ENCODE measurements at places on chromosomes 2 and 18.

DNA sequence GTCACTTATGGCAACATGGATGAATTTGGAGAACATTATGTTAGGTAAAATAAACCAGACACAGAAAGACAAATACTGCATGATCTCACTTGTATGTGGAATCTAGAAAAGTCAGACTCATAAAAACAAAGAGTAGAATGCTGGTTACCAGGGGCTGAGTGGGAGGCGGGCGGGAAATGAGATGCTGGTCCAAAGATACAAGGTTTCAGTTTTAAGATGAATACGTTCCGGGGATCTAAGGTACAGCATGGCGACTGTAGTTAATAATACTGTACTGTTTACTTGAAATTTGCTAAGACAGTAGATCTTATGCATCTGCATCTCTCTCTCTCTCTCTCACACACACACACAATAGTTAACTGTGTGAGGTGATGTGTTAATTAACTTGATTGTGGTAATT lies 14.2 kb downstream of the FAM110C start:
- DNase-seq: no peak

GRCh38 chr2:241701399-241702154 lies at the start of gene ING5:
ING5 (plus strand) TSS chr2:241702039; CDS start chr2:241702066, 27 bp downstream.
- DNase-seq: no peak

DNA sequence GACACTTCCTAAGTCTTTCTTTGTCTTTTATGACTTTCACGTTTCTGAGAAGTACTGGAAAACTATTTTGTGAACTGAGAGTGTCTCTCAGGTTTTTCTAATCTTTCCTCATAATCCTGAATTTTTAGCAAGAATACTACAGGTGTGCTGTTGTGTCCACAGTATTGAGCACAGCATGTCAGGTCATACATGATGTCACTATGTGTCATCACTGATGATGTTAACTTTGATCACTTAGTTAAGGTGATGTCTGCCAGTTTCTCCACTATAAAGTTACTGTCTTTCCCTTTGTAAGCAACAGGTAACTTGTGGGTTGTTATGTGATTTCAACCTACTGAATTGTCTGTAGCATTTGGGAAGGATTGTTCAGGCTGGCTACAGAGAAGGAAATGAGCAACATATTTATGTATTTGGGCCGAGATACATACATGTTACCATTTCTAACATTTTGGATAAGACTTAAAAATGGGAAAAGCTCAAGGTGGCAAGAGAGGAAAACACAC lies 11.1 kb downstream of the MATN3 start:
- DNase-seq: no peak

- no peak for DNase-seq
These were observed 5.6 kb upstream of the ATOH8 start for GRCh38 chr2:85748039-85748734.

- DNase-seq: no peak
These were observed 40.9 kb downstream of the TGOLN2 start for GRCh38 chr2:85286918-85287317.

- DNase-seq: no peak
These were observed 41.3 kb downstream of the PSMG2 start for GRCh38 chr18:12744103-12744502.

DNA sequence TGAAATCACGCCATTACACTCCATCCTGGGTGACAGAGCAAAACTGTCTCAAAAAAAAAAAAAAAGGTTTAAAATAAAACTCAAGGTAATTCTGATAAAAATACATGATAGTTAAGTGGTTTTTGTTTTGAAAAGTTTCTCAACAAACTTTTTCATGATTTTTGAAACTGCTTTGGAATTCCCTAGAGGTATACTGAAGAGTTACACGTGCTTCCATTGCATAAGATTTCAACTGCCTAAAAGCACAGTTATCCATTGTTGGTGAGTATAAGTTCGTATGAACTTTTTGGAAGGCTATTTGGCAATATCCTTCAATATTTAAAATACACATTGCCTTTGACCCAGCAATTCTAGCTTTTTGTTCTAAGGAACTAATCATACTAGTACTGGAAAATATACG lies 74.9 kb downstream of the USP34 start:
- DNase-seq: no peak

GRCh38 chr2:128820452-128820851 lies 501.8 kb upstream of the HS6ST1 start:
- DNase-seq: no peak

GRCh38 chr2:241412144-241412543 lies 56.1 kb downstream of the FARP2 start:
- DNase-seq: peak; percentile 12

DNA sequence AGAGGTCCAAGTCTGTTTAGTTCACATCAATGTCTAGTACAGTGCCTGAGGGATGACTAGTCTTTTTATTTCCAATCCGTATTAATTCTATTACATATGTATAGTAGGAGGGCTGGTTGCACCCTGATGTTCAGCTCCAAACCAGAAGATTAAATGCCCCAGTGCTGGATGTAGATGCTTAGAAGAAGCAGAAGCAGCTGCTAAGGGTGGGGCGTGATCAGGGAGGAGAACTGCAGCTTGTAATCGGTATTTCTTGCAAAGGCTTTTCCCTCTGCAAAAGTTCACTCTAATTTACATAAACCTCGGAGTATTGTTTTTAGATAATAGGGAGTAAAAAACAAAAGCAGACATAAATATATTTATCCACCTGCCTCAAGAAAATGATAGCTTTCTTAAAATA lies 145.3 kb upstream of the ITGA4 start:
- no peak for DNase-seq

- DNase-seq: no peak
These were observed 267.6 kb upstream of the THSD7B start for GRCh38 chr2:136497709-136498108.
